Stimulated activated CD8-positive, alpha-beta memory T cell treated with anti-CD3 and anti-CD28 coated beads, Interleukin-7, amount 100 ng/mL, for 48 hours (primary cell): ENCODE measurements at places on chromosomes 1 and 21.

- DNase-seq = no peak
Observed at GRCh38 chr1:150534002-150534401, 15.2 kb upstream of the ADAMTSL4 start.

DNA sequence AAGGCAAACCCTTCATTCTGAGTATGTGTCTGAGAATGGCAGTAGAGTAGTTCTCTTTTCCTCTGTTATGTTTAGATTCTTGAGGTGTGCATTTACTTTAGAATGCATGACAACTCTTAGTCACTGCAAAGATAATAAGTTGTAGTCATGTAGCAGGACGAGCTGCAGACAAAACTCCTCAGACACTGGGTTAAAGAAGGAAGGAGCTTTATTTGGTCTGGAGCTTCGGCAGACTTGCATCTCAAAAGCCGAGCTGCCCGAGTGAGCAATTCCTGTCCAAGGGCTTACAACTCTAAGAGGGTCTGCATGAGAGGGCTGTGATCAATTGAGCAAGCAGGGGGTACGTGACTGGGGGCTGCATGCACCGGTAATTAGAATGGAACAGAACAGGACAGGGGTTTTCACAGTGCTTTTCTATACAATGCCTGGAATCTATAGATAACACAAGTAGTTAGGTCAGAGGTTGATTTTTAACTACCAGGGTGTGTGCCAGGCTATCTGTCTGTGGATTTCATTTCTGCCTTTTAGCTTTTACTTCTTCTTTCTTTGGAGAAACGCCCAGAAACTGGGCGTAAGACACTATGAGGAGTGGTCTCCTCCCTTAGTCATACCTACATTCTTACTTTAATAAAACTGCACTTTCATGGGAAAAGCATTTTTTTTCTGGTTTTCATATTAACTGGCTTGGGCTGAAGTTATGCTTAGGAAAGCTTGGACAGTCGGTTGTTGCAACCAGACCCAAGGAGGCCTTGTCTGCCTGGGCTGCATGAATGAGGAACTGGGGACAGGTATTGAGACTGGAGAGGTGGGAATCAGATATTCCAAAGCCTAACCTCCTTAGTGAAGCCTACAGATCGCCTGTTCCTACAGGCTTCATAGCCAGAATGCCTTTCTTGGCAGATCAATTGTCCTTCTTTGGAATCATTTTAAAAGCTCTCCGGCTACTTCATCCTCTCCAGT, 115.1 kb downstream of the RHOU start:
- DNase-seq = no peak

DNA sequence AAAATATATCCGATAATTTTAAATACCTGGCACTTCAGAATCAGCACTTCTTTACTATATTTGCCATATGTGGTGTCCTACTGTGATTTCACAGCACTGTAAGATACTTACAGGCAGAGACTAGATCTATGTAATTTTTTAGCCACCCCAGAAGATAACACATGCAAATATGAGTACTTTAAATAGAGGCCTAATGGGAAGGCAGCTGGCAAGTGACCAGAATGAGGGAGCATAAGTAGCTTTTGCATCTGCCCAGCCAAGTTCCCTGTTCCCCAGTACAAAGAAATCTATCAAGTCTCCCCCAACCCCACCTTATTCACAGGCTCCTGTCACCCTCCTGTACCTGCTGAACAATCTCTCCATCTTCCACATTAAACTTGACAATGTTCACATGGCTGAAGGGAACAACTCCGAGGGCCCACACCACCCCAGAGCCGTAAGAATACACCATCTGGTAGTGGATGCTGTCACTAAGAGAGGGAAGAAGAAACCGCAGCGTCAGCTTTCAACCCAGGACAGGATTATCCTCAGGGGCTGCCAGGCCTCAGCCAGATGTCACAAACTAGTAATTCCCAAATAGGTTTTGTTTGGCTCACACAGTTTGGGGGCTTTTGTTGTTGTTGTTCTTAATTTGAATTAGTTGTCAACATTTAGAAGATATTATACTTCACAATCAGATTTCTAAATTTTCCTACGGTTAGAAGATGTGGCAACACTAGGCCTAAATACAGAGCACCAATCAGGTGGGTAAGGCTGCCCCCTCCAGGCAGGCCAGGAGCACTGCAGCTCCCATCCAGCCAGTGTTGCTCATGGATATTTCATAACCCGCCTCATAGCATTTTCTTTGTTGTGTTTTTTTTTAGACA, 10.4 kb downstream of the EMC1 start:
- no peak for DNase-seq

GRCh38 chr1:209404577-209404976, 178.9 kb upstream of the CAMK1G start:
- DNase-seq = no peak

- DNase-seq = peak; percentile 43
Observed at GRCh38 chr1:161738627-161739287, 10.8 kb upstream of the DUSP12 start.

DNA sequence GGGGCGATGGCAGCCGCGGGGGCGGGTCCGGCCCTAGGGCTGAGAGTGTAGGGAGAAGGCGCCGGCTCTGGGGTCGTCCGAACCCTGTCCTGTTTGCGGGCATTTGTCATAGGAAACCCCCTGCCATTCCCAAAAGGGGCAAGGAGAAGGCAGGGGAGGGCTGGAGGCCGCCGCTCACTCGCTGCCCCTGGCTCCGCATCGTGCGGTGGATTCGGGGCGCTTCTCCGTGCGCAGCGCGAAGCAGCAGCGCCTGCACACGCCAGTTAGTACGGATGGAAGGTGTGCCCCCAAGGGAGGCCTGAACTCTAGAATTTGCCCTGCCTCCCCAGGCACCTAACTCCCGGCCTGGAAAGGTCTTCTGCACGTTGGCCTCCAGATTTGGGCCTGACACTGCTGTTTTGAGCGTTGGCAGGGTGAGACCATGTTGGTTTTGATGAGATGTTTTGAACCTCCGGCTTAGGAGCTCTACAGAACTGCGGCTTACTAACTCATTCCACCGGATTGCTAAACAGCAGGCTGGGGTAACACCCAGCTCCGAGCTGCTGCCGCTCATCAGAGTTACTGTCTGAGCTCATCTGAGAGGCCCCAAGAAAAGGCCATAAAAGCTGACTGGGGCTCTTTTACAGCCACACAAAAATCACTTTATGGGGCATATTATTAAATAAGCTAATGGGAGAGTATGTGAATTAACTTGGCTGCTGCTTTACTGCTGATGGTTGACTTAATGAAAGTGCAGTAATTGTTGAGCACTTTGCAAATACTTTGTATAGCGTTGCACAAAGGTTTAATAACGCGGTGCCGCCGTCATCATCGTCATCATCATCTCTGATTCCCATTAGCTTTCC, 987 bp downstream of the GPR137B start:
- DNase-seq = no peak

DNA sequence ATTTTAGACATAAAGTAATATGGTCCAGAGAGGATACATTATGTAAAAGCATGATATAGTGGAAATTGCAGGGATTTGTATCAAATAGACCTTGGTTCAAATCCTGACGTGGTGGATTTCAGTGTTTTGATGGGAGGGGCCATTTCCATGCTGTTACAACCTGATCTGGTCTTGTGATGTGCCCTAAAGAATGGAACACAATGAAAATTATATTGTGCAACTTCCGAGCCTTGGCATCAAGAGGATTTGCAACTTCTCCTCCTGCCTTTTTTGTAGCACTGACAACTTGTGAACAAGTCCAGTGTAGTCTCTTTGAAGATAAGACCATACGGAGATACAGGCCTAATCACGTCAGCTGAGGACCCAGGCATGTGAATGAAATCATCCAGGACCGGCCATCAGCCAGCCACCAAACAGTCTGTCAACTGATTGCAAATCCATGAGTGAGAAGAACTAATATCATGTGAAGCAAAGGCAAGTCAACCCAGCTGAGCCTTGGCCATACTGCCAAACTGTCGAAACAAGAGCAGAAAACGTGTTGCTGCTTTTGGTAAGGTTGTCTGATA, 412.1 kb downstream of the DPYD start:
- DNase-seq = no peak

DNA sequence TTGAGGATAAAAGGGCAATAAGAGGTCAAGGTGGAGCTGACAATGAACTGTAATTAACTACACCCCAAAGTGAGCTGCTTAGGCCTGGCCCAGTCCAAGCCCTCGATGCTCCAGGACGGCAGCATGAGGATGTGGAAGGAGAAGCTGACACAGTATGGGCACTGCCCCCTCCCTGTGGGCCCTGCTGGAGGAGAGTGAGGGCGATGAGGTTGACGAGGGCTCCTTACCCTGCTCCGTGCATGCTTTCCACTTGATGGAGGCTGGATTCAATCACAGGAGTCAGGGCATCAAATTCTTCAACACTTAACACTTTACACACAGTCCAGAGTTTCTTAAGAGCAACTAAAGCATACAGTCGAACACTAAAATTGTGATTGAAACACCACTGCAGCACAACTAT, 32.4 kb downstream of the COA6 start:
- DNase-seq = no peak

DNA sequence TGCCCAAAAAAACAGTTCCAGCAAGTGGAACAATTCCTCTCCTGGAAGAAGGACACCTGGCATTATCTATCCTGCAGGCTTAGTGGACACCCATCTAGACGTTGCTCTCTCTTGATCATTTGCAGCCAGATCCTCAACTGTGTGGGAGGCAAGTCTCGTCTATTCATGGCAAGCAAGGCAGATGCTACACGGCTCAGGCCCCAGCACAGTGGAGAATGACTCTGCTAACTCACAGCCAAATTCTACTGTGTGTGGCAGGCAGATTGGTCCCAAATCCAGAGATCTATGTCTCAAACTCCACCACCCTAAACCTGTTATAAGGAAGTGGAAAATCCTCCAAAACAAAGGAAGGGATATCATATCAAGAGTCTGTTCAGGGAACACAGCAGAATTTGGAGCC, 7.0 kb downstream of the TNNT2 start:
- no peak for DNase-seq

GRCh38 chr1:25562101-25562927, 18.9 kb downstream of the LDLRAP1 start:
- DNase-seq = peak; percentile 58

GRCh38 chr1:14371771-14372497, 226.6 kb upstream of the KAZN start:
- no peak for DNase-seq

DNA sequence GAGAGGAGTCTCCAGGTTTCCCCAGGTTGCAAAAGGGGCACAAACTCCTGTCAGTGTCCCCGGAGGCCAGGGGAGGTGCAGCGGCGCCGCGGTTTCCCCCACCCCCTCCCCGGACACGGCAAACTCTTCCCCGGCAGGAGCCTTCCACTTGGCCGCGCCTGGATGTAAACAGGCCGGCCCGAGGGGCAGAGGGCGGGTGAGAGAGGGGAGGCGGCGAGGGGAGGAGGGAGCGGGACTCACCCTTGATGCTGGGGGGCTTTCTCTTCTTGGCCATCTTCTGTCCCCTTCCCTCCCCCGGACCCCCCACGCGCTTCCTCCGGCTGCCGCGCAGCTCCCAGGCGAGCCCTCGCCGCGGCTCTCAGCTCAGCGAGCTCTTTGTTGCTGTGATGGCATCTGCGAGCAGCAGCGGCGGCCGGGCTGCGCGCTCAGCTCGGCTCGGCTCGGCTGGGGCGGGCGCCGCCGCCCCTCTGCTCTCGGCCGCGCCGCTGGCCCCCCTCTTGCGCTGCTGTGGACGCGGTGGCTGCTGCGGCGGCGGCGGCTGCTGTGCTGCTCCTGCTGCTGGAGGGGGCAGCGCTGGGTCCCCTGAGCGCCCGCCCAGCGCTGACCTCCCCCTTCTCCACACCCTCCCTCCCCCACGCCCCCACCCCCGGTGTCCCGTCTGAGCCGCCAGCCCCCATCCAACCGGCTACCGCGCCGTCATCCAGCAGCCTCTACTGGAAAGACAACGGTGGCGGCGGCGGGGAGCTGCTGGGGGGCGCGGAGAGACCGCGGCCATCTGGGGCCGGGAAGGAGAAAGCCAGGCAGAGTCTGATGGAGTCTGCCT, 4.9 kb upstream of the SLC44A5 start:
- no peak for DNase-seq

GRCh38 chr1:221563476-221563921, 178.4 kb downstream of the DUSP10 start:
- no peak for DNase-seq

- no peak for DNase-seq
Observed at GRCh38 chr1:229949500-229949899, 117.5 kb upstream of the GALNT2 start.

- no peak for DNase-seq
Observed at GRCh38 chr1:89527256-89527655, 2.6 kb downstream of the LRRC8B start.
